ENCODE measurements at places on chromosomes 12 and 14. TPM values are rescaled to one million over a fixed set of nuclear protein-coding genes. Genes with fewer than 3 reads are reported as not detected.

LGR5 gene
- total RNA-seq = 7.6 TPM

AKAP6 gene
- total RNA-seq = 0.50 TPM

ZFHX2 gene
- total RNA-seq = not detected

KRT80 gene
- total RNA-seq = 24.7 TPM

RASAL1 gene
- total RNA-seq = 0.33 TPM

GRCh38 chr14:50649691-50650090 lies 18.4 kb downstream of the SAV1 start:
- no peak for DNase-seq

- DNase-seq = no peak
Observed at GRCh38 chr14:75333606-75334548, 55.2 kb downstream of the FOS start.

DNA sequence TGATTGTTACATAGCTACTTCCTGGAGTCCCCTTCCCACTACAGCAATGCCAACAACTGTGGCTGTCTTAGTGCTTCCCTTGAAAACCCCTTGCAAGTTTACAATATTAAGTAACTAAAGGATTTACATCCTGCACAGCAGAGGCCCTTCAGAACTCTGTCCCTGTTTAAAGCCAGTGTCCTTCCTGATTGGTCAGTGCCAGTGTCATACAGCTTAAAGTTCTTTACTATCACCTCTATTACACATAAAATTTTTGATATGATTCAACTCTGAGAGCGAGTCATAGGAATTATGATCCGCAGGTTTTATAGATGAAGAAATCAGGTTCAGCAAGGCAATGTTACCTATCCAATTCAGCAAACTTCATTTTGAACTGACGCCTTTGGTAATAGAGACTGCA lies 91.4 kb upstream of the ALX1 start:
- DNase-seq = no peak

- DNase-seq = no peak
Observed at GRCh38 chr14:81471062-81471461, 62.6 kb downstream of the SEL1L start.

GRCh38 chr14:104844306-104845032 lies 20.6 kb upstream of the CEP170B start:
- DNase-seq = no peak

DNA sequence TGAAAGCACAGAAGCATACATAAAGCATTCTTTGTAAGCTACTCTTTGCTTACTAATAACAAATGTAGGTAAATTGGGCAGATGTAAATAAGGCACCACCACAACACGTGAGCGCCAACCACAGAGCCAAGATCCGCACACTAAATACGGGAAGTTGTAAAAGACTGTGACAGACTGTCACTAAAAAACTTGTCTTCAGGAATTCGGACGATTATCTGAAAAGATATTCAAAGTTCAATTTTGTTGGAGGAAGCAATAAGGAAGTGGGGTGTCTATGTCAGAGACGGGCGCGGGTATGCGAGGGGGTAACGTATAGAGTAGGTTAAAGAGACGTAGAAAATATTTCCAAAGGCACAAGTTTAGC lies 1.5 kb upstream of the HSP90B1 start:
- DNase-seq = no peak

GRCh38 chr14:53304726-53305381 lies 151.7 kb upstream of the DDHD1 start:
- no peak for DNase-seq

DNA sequence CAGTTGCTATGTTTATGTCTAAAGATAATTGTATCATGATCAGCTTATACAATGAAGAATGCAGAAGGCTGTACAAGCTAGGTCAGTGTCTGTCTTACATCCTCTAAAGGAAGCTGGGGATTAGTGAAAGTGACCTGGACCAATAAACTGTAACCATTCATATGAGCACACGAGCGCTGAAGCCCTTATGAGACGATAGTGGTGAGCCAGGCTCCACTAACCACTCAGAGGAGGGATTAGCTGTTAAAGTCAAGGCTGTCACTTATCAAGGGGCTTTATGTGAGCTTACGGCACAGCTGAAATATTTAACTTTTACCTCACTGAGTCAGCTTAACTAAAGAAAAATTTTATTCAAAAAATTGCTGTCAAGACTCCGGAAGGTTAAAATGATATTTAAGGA lies 30.3 kb downstream of the NDUFA12 start:
- no peak for DNase-seq

Measured in HT-29 (cell line).